ENCODE measurements at places on chromosomes 3 and 15.

GRCh38 chr15:74802862-74803447 is 9.7 kb upstream of the LMAN1L start:
- no peak for DNase-seq

DNA sequence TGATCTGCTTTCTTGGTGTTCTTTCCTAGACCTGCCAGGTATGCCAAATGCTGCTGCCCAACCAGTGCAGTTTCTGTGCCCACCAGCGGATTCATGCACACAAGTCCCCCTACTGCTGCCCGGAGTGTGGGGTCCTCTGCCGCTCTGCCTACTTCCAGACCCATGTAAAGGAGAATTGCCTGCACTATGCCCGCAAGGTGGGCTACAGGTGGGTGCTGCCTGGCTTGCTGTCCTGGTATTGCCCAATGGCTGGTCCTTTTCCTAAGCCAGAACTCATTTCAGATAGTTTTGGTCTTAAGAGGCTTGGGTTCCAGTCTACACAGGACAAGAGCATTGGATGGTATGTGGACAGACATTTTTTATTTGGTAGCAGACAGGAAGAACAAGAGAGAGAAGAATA is 26.5 kb upstream of the ALPK3 start:
- no peak for DNase-seq

- DNase-seq = no peak
Measured at GRCh38 chr3:143263852-143264513, 144.4 kb downstream of the CHST2 start.

GRCh38 chr3:195042743-195043606 is 228.0 kb downstream of the XXYLT1 start:
- no peak for DNase-seq

DNA sequence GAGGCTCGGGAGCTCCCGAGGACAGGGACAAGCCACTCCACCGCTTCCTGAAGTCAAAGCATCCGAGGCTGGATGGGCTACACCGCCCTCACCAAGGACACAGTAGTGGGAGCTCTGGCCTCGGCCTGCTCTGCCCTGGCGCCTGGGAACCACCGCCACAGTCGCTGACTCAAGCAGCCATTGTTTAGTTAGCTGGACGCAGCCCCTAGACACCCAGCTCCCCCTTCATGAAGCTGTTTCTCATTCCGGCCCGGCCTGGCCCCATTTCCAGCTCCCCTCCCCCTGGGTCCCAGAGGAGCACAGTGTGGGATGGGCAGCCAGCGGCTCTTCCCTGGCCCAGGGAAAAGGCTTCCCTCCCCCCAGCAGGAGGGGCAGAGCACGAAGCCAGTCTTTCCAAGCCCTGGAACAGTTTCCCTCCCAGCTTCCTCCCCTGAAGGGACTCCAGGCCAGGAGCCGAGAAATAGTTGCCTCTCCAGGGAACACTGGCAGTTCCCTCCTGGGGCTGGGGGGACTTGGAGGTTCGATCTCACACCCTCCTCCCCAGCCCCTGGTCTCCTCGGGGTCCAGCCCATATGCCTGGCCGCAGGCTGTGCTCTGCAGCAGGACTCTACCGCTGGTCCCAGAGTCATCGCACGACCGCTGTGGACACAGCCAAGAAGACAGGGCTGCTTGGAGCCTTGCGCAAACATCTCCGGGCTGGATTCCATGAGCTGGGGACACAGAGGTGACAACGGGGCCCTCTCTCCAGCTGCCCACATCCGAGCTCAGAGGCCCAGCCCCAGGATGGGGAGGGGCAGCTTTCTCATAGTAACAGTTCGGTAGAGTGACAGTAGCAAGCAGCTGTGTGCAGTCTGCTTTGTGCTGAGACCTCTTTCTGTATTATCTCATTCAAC is 10.0 kb downstream of the PLXND1 start:
- peak; percentile 82 for DNase-seq

DNA sequence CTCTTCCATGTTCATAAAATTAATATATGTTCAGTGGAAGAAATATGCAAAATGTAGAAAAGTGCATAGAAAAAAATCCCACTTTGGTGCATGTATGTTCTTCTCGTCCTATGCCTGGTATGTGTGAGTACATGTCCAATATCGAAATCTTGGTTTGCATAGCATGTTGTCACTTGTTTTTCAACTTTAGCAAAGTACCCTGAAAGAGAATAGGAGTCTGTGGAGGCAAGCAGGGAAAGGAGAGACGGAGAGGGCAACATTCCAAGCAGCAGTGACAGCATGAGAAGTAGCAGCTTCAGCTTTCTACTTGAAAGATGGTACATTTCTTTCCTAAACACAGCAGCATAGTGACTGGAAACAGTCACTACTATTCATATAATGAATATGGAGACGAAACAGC is 56.8 kb upstream of the CACNA2D3 start:
- no peak for DNase-seq

DNA sequence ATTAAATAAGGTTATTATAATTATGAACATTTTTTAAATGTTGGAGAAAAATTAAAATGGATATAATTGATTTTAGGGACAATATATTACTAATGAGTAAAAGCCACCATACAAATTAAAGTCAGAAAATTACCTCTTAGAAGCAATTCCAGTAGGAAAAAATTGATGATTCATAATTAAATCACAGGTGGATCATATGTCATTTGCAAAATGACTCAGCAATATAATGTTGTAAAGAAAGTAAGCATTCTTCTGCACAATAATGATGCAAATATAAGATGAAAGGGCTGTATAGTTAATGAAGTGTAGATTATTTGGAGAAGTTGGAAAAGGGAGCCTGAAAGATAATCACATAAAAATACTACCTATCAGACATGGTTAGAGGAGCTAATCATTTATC is 25.8 kb downstream of the ZPLD1 start:
- DNase-seq = no peak

- no peak for DNase-seq
Measured at GRCh38 chr3:128782282-128783146, 56.5 kb downstream of the RAB7A start.

DNA sequence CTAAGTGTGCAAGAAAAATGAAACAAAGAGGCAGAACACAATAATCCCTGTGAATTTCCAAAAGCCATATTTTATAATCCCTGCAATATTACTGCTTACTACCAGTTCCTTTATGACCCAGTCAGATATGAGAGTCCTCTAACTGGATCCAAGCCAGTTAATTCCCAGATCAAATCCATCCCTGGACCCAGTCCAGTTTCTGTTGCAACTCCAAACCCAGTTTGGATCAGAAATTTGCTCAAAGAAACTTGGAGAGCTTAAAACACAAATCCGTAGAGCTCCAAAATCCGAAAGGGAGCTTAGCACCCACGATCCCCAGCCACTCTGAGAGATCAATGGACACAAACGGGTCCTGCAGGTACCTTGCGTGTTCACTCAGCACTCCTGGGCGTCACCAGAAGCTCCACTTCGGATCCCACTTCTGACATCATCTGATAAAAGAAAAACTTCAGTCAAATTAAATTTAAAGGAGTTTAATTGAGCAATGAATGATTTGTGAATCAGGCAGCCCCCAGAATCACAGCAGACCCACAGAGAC is 32.6 kb upstream of the THUMPD3 start:
- no peak for DNase-seq

DNA sequence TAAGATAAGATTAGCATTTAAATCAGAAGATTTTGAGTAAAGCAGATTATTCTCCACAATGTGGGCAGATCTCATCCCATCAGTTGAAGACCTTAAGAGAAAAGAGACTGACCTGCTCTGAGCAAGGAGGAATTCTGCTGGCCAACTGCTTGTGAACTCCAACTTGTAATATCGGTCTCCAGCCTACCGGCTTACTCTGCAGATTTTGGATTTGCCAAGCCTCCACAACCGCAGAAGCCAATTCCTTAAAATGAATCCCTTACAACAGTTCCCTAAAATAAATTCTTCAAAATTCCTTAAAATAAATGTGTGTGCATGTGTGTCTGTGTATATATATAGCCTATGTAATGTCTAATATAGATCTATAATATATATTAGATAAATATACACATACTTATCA is 107.4 kb upstream of the KLF13 start:
- no peak for DNase-seq

- no peak for DNase-seq
Measured at GRCh38 chr3:52874160-52874701, 23.1 kb downstream of the STIMATE start.

DNA sequence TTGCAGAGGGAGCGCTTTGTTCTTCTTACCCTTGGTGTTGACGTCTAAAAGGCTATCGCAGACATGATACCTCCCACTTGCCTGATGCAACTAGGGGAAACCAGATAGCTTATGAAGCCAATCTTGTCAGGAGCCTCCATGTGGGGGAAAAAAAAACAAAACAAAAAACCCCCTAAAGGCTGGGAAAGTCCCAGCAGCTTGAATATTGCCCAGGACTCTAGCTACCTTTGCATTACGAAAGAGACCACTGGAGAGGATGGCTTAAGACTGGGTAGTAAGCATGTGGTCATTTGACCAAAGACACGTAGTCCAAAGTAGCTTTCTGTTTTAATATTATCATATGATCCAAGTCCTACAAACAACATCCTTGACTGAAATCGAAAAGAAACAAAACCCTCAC is 120.7 kb upstream of the WNT5A start:
- DNase-seq = no peak

GRCh38 chr3:142664311-142664710 is 59.5 kb upstream of the TRPC1 start:
- DNase-seq = no peak

DNA sequence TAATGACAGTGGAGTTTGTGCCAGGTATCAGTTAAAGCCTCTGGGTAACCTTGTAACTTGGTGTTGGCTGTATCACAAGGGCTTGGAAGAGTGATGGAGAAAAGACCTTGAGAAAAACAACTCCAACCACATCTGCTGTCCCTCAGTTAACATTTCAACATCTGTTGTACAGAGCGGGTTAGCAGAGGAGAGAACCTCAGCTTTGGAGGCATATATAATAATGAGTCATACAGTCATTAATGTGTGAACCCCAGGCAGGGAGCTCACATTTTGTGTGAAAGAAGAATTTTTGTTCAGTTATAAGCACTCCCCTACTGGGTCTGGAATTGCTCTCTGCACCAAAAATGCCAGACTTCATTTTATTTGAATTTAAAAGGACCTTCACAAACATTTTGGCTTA is 439.5 kb downstream of the PDCD6IP start:
- DNase-seq = no peak

GRCh38 chr3:29901097-29901496 is 620.2 kb downstream of the RBMS3 start:
- DNase-seq = no peak

GRCh38 chr3:140469491-140469890 is 208.4 kb upstream of the TRIM42 start:
- DNase-seq = no peak

GRCh38 chr15:55700876-55701275 is 42.1 kb downstream of the PRTG start:
- no peak for DNase-seq

DNA sequence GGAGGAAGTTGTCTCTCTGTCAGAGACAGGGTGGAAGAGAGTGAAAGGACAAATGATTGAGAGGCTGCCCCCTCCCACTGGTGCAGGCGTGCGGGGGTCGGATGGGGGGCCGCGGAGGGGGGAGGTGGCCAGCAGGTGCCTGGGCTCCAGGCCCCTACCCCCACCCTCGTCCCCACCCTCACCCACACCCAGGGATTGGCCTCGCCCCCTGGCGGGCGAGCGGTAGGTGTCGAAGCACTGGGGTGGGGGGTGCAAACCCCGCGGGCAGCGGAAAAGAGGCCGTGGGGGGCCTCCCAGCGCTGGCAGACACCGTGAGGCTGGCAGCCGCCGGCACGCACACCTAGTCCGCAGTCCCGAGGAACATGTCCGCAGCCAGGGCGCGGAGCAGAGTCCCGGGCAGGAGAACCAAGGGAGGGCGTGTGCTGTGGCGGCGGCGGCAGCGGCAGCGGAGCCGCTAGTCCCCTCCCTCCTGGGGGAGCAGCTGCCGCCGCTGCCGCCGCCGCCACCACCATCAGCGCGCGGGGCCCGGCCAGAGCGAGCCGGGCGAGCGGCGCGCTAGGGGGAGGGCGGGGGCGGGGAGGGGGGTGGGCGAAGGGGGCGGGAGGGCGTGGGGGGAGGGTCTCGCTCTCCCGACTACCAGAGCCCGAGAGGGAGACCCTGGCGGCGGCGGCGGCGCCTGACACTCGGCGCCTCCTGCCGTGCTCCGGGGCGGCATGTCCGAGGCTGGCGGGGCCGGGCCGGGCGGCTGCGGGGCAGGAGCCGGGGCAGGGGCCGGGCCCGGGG is at the start of gene KAT2B:
Gene KAT2B, plus strand, starts transcription at position 682 of the 783 bp plus-strand sequence. Its CDS starts 32 bp downstream, at position 714.
- peak; percentile 85 for DNase-seq

DNA sequence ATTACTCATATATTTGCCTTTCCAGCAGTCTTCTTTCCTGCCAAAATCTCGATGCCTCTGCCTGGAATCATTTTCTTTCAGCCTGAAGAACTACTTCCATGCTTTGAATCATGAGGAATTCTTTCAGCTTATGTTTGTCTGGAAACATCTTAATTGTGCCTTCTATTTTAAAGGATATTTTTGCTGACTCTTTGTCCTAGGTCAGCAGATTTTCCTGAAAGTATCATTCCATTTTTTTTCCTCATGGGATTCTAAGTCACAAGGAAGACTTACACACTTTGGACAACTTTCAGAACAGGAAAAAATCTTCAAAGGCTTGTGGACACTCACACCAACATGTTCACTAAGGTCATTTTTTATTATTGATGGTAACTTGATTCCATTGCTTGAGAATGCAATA is 10.1 kb downstream of the PRR23E start:
- DNase-seq = no peak

DNA sequence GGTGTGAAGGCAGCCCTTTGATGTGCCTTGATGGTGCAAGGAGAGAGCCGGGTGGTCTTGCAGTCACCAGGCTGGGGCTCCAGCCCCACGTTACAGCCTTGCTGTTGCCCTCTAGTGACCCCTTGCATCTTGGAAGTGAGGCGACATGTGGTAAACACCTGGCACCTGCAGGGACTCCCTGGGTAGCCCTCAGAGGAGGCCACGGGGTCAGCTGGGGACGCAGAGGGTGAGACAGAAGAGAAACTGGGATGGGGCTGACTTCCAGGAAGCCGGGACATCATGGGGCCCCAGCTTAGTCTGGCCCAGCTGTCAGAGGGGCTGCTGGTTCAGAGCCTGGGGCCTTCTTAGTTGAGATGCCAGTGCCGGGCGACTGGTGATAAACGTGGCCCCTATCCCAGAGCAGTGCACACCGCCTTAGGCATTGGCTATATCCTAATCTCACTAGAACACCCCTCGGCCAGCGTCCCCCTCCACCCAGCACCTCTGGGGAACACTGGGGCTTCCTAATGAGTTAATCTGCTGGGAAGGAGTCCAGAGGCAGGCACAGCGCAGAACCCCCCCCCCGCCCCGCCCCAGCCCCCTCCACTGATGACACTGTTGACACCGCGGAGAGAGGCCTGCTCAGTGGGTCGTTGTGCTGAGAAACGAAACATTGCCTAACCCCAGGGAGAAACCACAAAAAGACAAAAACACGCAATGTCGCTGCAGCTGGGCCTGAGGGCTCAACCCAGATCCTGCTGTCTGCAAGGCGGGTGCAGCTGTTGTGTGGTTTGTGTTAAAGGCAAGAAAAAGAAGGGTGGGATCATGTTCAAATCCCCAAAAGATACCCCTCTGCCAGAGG is 60.5 kb upstream of the KLF13 start:
- no peak for DNase-seq

GRCh38 chr3:187623285-187623814 is 46.8 kb downstream of the SST start:
- DNase-seq = no peak

- no peak for DNase-seq
Measured at GRCh38 chr3:194099215-194099614, 36.7 kb upstream of the HES1 start.

Data from Kasumi-1 (cell line).